ENCODE measurements at places on chromosomes 4 and X.

DNA sequence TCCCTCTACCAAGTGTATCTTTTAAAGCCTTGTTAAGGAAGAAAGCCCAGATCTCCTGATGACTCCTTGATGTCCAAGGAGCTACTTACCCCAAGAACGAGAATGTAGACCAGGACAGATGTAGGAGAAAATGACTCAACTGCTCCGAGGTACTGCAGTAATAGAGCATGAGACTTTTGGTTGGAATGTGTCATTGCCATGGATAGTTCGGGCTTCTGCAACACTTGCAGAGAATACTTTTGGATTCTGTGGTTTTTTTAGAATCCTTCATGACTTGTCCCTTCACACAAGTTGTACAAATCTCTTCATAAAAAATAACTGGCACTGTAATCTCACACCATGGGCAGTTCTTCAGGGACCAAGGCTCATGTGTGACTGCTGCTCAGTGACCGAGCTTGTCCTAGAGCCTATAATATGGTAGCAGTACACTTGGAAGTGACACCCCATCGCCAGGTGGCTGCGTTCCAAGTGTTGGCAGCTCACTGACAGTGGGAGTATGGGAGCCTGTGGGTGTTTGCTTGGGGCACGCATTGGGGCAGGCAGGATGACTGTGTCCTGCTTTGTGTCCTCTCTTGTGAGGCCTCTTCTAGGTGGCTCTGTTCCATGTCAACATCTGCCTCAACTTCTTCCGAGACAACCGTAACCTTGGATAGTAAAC, 87.9 kb upstream of the WDR1 start:
- H3K4me3 ChIP-seq = no peak overlapping the region
- no peak overlapping the region for H3K27ac ChIP-seq
- no peak for DNase-seq

- H3K27me3 ChIP-seq = no peaks in the 10 kb centered on the region
- no peak overlapping the region for H3K27ac ChIP-seq
- no peaks in the 10 kb centered on the region for H3K4me1 ChIP-seq
- H3K36me3 ChIP-seq = no peaks in the 10 kb centered on the region
- DNase-seq = no peak
Observed at GRCh38 chr4:154927126-154927680, 146.1 kb downstream of the RBM46 start.

- no peak overlapping the region for H3K4me3 ChIP-seq
- no peak for DNase-seq
- H3K27me3 ChIP-seq = no peaks in the 10 kb centered on the region
- H3K4me1 ChIP-seq = no peaks in the 10 kb centered on the region
- H3K27ac ChIP-seq = no peak overlapping the region
Observed at GRCh38 chr4:76489686-76490161, 54.7 kb downstream of the SHROOM3 start.

- DNase-seq = no peak
- no peak overlapping the region for H3K27ac ChIP-seq
- H3K4me3 ChIP-seq = no peak overlapping the region
- H3K27me3 ChIP-seq = no peaks in the 10 kb centered on the region
Observed at GRCh38 chr4:35087218-35087617, 1157.1 kb downstream of the ARAP2 start.

- DNase-seq = no peak
- no peaks in the 10 kb centered on the region for H3K4me1 ChIP-seq
- H3K36me3 ChIP-seq = no peaks in the 10 kb centered on the region
- no peak overlapping the region for H3K27ac ChIP-seq
Observed at GRCh38 chrX:102859550-102859871, 77.6 kb upstream of the RAB40AL start.

DNA sequence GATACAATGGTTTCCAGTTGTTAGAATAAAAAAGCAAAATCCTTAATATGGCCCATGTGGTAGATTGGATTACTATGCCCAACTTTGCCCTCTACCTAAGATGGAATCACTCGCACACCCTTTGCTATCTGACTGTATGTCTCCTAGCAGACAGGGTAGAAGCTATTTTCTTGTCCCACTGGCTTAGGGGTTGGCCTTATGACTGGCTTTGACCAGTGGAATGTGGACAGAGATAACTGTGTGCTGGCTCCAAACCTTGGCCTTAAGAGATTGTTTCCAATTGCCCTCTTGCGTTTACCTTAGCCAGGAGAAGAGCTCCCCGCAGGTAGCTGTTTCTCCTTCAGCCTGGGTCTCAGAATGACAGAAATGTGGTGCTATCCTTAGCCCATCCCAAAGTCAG, 355.9 kb downstream of the BCOR start:
- no peaks in the 10 kb centered on the region for H3K4me1 ChIP-seq
- H3K27me3 ChIP-seq = no peaks in the 10 kb centered on the region
- DNase-seq = no peak
- no peak overlapping the region for H3K4me3 ChIP-seq
- no peak overlapping the region for H3K27ac ChIP-seq
- no peaks in the 10 kb centered on the region for H3K36me3 ChIP-seq

DNA sequence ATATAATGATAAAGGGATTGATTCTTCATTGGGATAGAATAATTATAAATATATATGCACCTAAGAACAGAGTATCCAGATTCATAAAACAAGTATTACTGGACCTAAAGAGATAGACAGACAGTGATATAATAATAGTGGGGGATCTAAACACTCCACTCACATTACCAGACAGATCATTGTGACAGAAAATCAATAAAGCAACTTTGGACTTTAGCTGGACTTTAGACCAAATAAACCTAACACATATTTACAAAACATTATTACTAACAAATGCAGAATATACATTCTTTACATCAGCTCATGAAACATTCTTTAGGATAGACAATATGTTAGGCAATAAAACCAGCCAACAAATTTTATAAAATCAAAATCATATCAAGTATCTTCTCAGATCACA, 14.6 kb downstream of the AGTR2 start:
- no peak for DNase-seq
- H3K27ac ChIP-seq = no peak overlapping the region
- H3K4me1 ChIP-seq = no peaks in the 10 kb centered on the region

- no peaks in the 10 kb centered on the region for H3K27me3 ChIP-seq
- no peak overlapping the region for H3K4me3 ChIP-seq
- peaks cover 11% of the 10 kb centered on the region for H3K4me1 ChIP-seq
- H3K36me3 ChIP-seq = no peaks in the 10 kb centered on the region
Observed at GRCh38 chr4:70709611-70710205, 12.1 kb upstream of the RUFY3 start.

DNA sequence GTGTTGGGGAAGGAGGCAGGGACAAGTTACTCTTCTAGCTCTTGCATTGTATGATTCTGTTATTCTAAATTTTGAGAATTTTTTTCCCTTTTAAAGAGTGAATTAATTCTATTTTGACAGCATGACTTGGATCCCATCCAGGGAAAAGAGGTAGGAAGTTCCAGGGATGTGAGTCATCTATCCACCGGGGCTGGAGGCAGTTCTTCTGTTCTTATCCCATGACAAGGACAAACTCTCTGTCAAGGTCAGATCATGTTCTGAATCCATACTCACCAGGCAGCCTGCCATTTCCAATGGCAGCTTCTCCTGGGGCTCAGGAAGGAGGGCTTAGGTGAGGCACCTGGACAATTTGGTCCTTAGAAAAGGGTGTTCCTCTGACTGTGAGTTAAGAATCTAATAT, 132.0 kb upstream of the MED14 start:
- DNase-seq = no peak
- H3K4me1 ChIP-seq = no peaks in the 10 kb centered on the region

DNA sequence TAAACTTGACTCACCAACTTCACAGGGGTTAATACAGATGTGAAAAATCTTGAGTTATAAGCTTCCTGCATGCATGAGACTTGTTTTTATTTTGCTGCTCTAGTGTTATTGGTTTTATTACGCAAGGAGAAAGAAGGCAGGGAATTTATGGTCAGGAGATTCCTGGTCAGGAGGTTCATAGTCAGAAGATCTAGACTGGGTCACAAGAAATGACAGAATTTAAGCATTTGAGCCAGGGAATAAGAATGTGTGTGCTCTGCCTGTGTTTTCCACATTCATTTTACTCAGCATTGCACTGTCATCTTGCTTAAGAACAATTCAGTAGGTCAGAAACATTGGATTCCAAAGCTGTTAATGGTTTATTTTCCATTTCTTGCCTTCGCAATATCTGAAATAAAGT, 2522.1 kb downstream of the ARAP2 start:
- no peak for DNase-seq
- no peak overlapping the region for H3K27ac ChIP-seq
- H3K36me3 ChIP-seq = no peaks in the 10 kb centered on the region
- no peak overlapping the region for H3K4me3 ChIP-seq
- H3K27me3 ChIP-seq = no peaks in the 10 kb centered on the region

- DNase-seq = no peak
- H3K4me1 ChIP-seq = no peaks in the 10 kb centered on the region
- H3K27ac ChIP-seq = no peak overlapping the region
- H3K4me3 ChIP-seq = no peak overlapping the region
- no peaks in the 10 kb centered on the region for H3K36me3 ChIP-seq
- H3K27me3 ChIP-seq = no peaks in the 10 kb centered on the region
Observed at GRCh38 chr4:146407669-146408084, 114.1 kb downstream of the SLC10A7 start.

DNA sequence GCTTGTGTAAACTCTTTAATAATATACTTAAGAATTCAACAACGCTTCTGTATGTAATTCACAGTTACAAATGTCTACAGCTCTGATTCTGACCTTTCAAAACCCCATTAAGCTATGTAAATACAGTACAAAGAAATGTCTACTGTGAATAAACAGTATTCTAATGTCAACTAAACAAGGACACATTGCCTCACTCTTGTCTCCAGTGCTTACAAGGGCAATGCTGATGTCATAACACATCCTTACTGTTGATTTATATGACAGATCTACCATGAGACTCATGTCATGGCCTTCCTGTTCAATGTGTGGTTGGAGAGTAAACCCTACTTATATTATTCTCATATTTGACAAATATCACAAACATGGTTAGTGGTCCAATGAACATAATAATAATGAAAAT, 256.1 kb upstream of the ADGRL3 start:
- H3K27ac ChIP-seq = no peak overlapping the region
- no peaks in the 10 kb centered on the region for H3K36me3 ChIP-seq
- no peak for DNase-seq
- H3K4me3 ChIP-seq = no peak overlapping the region
- no peaks in the 10 kb centered on the region for H3K27me3 ChIP-seq

GRCh38 chr4:3675251-3676115, 90.7 kb upstream of the ADRA2C start:
- H3K4me3 ChIP-seq = no peak overlapping the region
- no peaks in the 10 kb centered on the region for H3K4me1 ChIP-seq
- no peaks in the 10 kb centered on the region for H3K36me3 ChIP-seq
- H3K27ac ChIP-seq = no peak overlapping the region
- H3K27me3 ChIP-seq = no peaks in the 10 kb centered on the region
- no peak for DNase-seq

DNA sequence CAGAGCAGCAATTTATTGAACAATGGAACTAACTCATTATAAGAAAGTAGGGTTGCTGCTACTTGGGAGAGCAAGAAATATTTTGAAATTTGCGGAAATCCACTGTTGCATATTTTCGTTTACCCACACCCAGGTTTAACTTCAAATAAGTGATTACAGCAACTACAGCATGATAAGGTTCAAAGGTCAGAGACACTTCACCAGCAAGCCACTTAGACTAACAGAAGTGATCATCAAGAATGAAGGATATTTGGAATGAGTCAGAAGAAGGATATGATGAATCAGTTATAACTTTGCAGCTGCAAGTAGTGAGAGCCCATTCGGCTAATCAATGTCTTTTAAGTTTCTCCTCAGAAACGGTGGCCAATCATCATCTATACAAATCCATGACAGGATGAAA, 199.3 kb downstream of the TMA16 start:
- DNase-seq = no peak
- no peak overlapping the region for H3K27ac ChIP-seq
- H3K4me1 ChIP-seq = no peaks in the 10 kb centered on the region
- no peaks in the 10 kb centered on the region for H3K36me3 ChIP-seq
- H3K27me3 ChIP-seq = no peaks in the 10 kb centered on the region

DNA sequence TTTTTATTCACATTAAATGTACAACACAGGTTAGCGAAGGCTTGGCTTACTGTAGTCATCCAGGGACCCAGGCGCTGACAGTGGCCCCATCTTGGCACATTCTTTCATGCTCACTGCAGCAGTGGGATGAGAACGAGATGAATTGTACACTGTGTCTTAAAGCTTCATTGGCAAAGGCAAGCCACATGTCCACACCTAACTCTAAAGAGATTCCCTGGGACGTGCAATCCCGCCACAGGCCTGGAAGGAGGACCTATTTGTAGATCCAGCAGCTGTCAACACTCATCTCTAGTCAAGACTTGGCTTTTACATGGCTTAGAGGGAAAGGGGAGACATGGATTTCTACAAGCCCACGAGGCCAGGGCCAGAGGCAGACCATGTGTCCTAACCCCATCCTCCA, 16.1 kb upstream of the CXCR3 start:
- H3K27ac ChIP-seq = no peak overlapping the region
- no peaks in the 10 kb centered on the region for H3K36me3 ChIP-seq
- no peak overlapping the region for H3K4me3 ChIP-seq

DNA sequence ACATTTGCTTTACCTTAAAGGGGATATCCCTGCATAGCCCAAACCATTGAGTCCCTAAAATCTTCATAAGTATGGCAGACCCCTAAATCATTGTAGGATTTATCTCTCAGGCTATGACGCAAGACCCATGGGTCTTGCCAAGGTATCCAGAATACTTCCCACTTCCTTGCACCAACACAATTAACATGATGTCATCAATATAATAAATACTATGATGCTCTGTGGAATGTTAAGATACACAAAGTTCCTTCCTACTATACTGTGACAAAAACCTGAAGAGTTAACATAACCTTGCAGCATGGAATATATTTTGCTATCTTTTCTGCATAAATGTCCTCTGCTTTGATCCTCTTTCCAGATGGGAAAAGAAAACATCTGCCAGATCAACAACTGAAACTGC, 49.9 kb upstream of the TMEM184C start:
- no peak overlapping the region for H3K4me3 ChIP-seq
- no peak for DNase-seq
- no peaks in the 10 kb centered on the region for H3K4me1 ChIP-seq
- no peaks in the 10 kb centered on the region for H3K27me3 ChIP-seq

- DNase-seq = no peak
- H3K4me1 ChIP-seq = no peaks in the 10 kb centered on the region
- H3K27me3 ChIP-seq = no peaks in the 10 kb centered on the region
- no peak overlapping the region for H3K27ac ChIP-seq
Observed at GRCh38 chr4:6595897-6596537, 21.0 kb downstream of the MAN2B2 start.

DNA sequence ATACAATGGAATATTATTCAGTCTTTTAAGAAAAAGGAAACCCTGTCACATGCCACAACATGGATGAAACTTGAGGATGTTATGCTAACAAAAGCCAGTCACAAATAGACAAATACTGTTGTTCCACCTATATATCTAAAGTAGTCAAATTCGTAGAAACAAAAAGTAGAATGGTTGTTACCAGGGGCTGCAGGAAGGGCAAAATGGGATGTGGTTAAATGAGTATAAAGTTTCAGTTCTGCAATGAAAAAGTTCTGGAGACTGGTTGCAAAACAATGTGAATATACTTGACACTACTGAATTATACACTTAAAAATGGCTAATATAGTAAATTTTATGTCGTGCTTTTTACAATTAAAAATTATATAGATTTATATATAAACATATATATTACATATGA, 12.2 kb downstream of the SPOCK3 start:
- no peaks in the 10 kb centered on the region for H3K36me3 ChIP-seq
- no peaks in the 10 kb centered on the region for H3K4me1 ChIP-seq
- DNase-seq = no peak
- H3K4me3 ChIP-seq = no peak overlapping the region
- no peaks in the 10 kb centered on the region for H3K27me3 ChIP-seq
